ENCODE measurements at places on chromosomes 4 and X. TPM values are rescaled to one million over a fixed set of nuclear protein-coding genes. Genes with fewer than 3 reads are reported as not detected.

Gene GUCY1A1
- 76.0 TPM for total RNA-seq

- no peaks in the 10 kb centered on the region for H3K36me3 ChIP-seq
- no peak for DNase-seq
- H3K27me3 ChIP-seq: no peaks in the 10 kb centered on the region
- no peaks in the 10 kb centered on the region for H3K4me1 ChIP-seq
These were observed 200.0 kb downstream of the PDHA2 start for GRCh38 chr4:96039803-96040436.

- no peak overlapping the region for H3K4me3 ChIP-seq
- H3K36me3 ChIP-seq: peaks cover 3% of the 10 kb centered on the region
- no peak for DNase-seq
- H3K4me1 ChIP-seq: no peaks in the 10 kb centered on the region
- no peaks in the 10 kb centered on the region for H3K27me3 ChIP-seq
These were observed 29.3 kb downstream of the SOD3 start for GRCh38 chr4:24824720-24825119.

DNA sequence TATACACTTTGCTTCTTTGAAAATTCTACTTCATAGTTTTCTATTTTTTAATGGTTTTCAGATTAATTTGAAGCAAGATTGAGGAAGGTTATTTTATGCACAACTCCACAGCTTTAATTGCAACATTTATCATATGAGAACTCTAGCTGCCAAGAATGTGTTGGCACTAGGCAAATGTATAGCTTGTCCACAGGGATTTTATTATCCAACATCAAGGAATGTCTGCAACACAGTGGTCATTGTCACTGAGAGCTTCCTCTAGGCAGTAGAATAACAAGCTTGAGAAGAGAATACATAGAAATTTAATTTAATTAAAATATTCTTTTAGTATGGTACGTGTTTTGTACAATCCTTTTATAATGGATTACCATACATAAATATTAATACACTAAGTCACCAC is 1600.8 kb downstream of the ARAP2 start:
- no peak for DNase-seq
- no peaks in the 10 kb centered on the region for H3K27me3 ChIP-seq
- H3K36me3 ChIP-seq: no peaks in the 10 kb centered on the region
- H3K4me1 ChIP-seq: no peaks in the 10 kb centered on the region

GRCh38 chr4:144721994-144722393 is 76.0 kb downstream of the HHIP start:
- no peak overlapping the region for H3K4me3 ChIP-seq
- no peak for DNase-seq
- H3K27ac ChIP-seq: no peak overlapping the region
- H3K4me1 ChIP-seq: no peaks in the 10 kb centered on the region
- H3K36me3 ChIP-seq: peaks cover 6% of the 10 kb centered on the region

- H3K27ac ChIP-seq: peak overlapping the region; percentile 82
- H3K4me3 ChIP-seq: no peak overlapping the region
- no peaks in the 10 kb centered on the region for H3K36me3 ChIP-seq
These were observed 19.7 kb downstream of the GAB3 start for GRCh38 chrX:154731184-154731583.

Gene IL21
- total RNA-seq: not detected

Gene MAGEB3
- not detected for total RNA-seq

DNA sequence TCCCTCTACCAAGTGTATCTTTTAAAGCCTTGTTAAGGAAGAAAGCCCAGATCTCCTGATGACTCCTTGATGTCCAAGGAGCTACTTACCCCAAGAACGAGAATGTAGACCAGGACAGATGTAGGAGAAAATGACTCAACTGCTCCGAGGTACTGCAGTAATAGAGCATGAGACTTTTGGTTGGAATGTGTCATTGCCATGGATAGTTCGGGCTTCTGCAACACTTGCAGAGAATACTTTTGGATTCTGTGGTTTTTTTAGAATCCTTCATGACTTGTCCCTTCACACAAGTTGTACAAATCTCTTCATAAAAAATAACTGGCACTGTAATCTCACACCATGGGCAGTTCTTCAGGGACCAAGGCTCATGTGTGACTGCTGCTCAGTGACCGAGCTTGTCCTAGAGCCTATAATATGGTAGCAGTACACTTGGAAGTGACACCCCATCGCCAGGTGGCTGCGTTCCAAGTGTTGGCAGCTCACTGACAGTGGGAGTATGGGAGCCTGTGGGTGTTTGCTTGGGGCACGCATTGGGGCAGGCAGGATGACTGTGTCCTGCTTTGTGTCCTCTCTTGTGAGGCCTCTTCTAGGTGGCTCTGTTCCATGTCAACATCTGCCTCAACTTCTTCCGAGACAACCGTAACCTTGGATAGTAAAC is 87.9 kb upstream of the WDR1 start:
- no peaks in the 10 kb centered on the region for H3K4me1 ChIP-seq
- H3K36me3 ChIP-seq: no peaks in the 10 kb centered on the region
- H3K4me3 ChIP-seq: no peak overlapping the region
- no peak overlapping the region for H3K27ac ChIP-seq
- DNase-seq: no peak

DNA sequence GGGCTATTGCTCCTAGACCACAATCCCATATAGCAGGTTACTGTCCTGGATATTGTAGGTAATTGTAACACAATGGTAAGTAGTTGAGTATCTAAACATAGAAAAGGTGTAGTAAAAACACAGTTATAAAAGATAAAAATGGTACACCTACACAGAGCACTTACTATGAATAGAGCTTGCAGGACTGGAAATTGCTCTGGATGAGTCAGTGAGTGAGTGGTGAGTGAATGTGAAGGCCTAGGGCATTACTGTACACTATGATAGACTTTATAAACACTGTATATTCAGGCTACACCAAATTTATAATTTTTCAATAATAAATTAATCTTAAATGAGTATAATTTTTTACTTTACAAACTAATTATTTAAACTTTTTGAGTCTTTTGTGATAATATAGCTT is 425.7 kb downstream of the PABPC4L start:
- DNase-seq: no peak
- H3K27ac ChIP-seq: no peak overlapping the region
- H3K27me3 ChIP-seq: no peaks in the 10 kb centered on the region
- no peak overlapping the region for H3K4me3 ChIP-seq
- no peaks in the 10 kb centered on the region for H3K4me1 ChIP-seq

- no peaks in the 10 kb centered on the region for H3K36me3 ChIP-seq
- H3K4me3 ChIP-seq: no peak overlapping the region
- H3K4me1 ChIP-seq: no peaks in the 10 kb centered on the region
These were observed 199.5 kb upstream of the DIPK2B start for GRCh38 chrX:45400027-45400779.

- H3K36me3 ChIP-seq: no peaks in the 10 kb centered on the region
- no peaks in the 10 kb centered on the region for H3K4me1 ChIP-seq
- no peaks in the 10 kb centered on the region for H3K27me3 ChIP-seq
- H3K27ac ChIP-seq: no peak overlapping the region
- no peak for DNase-seq
These were observed 76.8 kb downstream of the ENOX2 start for GRCh38 chrX:130826249-130826648.

DNA sequence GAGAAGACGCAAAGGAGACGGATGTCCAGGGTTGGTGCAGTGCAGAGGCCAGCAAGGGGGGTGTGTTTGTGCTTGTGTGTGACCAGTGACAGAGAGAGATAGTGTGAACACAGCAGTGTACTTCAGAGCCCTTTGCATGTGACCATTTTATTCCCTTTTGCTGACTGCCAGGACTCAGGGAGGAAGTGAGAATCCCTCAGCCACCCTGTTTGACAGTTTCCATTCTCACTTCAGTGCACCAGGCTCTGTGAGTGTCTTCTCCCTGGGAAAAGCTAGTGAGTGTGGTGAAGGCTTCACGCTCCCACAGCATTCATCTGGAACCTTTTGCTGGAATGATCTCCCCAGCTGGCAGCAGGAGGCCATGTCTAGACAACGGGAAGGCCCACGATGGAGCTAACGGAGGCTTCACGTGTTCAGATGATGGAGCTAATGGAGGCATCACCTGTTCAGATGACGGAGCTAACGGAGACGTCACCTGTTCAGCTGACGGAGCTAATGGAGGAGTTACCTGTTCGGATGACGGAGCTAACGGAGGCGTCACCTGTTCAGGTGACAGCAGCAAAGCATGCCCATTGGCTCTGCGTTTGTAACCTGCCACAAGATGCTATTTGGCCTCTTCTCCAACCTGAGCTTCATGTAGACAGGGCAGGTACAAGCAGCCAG is 195.4 kb downstream of the AFAP1 start:
- H3K4me3 ChIP-seq: no peak overlapping the region
- no peaks in the 10 kb centered on the region for H3K36me3 ChIP-seq
- no peak overlapping the region for H3K27ac ChIP-seq
- H3K4me1 ChIP-seq: no peaks in the 10 kb centered on the region
- H3K27me3 ChIP-seq: no peaks in the 10 kb centered on the region

- H3K27ac ChIP-seq: peak overlapping the region; percentile 83
- peaks cover 12% of the 10 kb centered on the region for H3K4me1 ChIP-seq
- no peaks in the 10 kb centered on the region for H3K27me3 ChIP-seq
- no peak for DNase-seq
- H3K36me3 ChIP-seq: no peaks in the 10 kb centered on the region
These were observed 2.7 kb downstream of the BCOR start for GRCh38 chrX:40094900-40095582.

- H3K27ac ChIP-seq: no peak overlapping the region
- DNase-seq: peak; percentile 64
- H3K36me3 ChIP-seq: no peaks in the 10 kb centered on the region
- peak overlapping the region; percentile 8 for H3K4me3 ChIP-seq
- peaks cover 9% of the 10 kb centered on the region for H3K4me1 ChIP-seq
- H3K27me3 ChIP-seq: peaks cover 12% of the 10 kb centered on the region
These were observed 12.7 kb upstream of the GTPBP6 start for GRCh38 chrX:331151-331824.

GRCh38 chrX:92247076-92247475 is 467.9 kb downstream of the PCDH11X start:
- no peak overlapping the region for H3K27ac ChIP-seq
- H3K36me3 ChIP-seq: no peaks in the 10 kb centered on the region
- no peak overlapping the region for H3K4me3 ChIP-seq
- no peaks in the 10 kb centered on the region for H3K4me1 ChIP-seq

GRCh38 chrX:48890296-48890925 is 7.2 kb downstream of the TIMM17B start:
- H3K27me3 ChIP-seq: no peaks in the 10 kb centered on the region
- H3K4me3 ChIP-seq: peak overlapping the region; percentile 62
- no peaks in the 10 kb centered on the region for H3K4me1 ChIP-seq
- H3K27ac ChIP-seq: no peak overlapping the region

GRCh38 chr4:78665216-78665770 is 110.9 kb upstream of the BMP2K start:
- DNase-seq: no peak
- H3K36me3 ChIP-seq: no peaks in the 10 kb centered on the region
- H3K27me3 ChIP-seq: no peaks in the 10 kb centered on the region
- H3K4me3 ChIP-seq: no peak overlapping the region
- H3K4me1 ChIP-seq: peaks cover 19% of the 10 kb centered on the region

Gene CYTL1
- total RNA-seq: 11.5 TPM

Gene SLC10A6
- total RNA-seq: 0.87 TPM

GRCh38 chrX:136268051-136269048 is 17.1 kb upstream of the MAP7D3 start:
- H3K27me3 ChIP-seq: no peaks in the 10 kb centered on the region
- H3K4me3 ChIP-seq: no peak overlapping the region
- H3K4me1 ChIP-seq: no peaks in the 10 kb centered on the region

Gene MTHFD2L
- 14.1 TPM for total RNA-seq

DNA sequence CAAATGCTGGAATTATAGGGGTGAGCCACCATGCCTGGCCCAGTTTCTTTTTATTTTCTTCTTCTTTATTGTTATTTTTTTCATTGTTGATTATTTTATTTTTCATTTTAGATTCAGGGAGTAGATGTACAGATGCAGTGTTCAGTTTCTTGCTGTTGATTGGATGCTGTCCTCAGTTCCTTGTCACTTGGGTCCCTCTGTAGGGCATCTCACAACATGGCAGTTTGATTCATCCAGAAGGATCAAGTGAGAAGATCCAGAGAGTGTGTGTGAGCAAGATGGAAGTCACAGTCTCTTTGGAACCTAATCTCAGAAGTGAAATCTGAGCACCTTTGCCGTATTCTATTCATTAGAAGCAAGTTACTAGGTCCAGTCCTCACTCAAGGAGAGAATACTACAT is 20.9 kb downstream of the HMGB3 start:
- H3K4me3 ChIP-seq: no peak overlapping the region
- DNase-seq: no peak
- H3K27ac ChIP-seq: no peak overlapping the region
- H3K36me3 ChIP-seq: no peaks in the 10 kb centered on the region
- H3K4me1 ChIP-seq: no peaks in the 10 kb centered on the region
- H3K27me3 ChIP-seq: no peaks in the 10 kb centered on the region

Gene CISD2
- 24.7 TPM for total RNA-seq

Gene GIMD1
- total RNA-seq: not detected

Gene SSX4
- not detected for total RNA-seq

DNA sequence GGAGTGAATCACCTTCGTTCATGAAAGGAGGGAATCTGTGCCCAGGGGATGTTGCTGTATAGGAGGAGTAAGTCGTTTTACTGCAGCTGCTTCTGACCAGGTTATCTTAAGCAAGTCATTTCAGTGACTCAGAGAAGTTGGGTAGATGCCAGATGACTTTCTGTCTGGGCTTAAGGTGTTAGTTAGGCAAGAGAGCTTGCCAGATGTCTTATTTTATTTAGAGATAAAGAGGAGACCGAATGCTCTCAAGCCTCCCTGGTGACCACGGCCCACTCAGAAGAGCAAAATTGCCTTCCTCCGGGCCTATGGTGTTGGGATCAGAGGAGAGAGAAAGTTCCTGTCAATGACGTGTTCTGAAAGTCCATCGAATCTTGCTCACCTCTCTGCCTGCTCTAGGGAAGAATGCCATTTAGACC is 16.3 kb upstream of the ZNF827 start:
- no peak overlapping the region for H3K27ac ChIP-seq
- H3K4me1 ChIP-seq: no peaks in the 10 kb centered on the region
- DNase-seq: no peak
- H3K4me3 ChIP-seq: no peak overlapping the region
- no peaks in the 10 kb centered on the region for H3K27me3 ChIP-seq

Gene MAGEA6
- not detected for total RNA-seq

DNA sequence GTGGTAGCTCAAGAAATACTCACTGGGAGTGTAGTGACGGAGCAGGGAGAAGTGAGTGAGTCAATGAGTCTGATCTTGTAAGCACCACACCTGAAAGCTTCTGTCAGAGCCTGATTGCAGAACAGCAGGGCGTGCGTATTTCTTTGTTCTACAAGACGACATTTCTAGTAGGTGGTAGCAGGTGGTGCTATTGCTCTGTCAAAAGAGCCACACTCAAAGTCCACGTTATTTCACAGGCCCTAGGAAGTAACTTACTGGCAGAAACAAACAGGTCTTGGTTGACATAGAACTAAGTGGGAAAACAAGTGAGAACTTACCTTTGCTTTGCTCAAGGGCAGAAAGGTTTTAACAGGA is 46.4 kb upstream of the SPRY1 start:
- H3K4me1 ChIP-seq: no peaks in the 10 kb centered on the region
- DNase-seq: no peak
- no peaks in the 10 kb centered on the region for H3K27me3 ChIP-seq
- H3K4me3 ChIP-seq: no peak overlapping the region
